EH (cell line): ENCODE measurements at places on chromosomes 7 and 10.

GRCh38 chr10:88317099-88317498, 266.0 kb downstream of the RNLS start:
- no peak for DNase-seq

DNA sequence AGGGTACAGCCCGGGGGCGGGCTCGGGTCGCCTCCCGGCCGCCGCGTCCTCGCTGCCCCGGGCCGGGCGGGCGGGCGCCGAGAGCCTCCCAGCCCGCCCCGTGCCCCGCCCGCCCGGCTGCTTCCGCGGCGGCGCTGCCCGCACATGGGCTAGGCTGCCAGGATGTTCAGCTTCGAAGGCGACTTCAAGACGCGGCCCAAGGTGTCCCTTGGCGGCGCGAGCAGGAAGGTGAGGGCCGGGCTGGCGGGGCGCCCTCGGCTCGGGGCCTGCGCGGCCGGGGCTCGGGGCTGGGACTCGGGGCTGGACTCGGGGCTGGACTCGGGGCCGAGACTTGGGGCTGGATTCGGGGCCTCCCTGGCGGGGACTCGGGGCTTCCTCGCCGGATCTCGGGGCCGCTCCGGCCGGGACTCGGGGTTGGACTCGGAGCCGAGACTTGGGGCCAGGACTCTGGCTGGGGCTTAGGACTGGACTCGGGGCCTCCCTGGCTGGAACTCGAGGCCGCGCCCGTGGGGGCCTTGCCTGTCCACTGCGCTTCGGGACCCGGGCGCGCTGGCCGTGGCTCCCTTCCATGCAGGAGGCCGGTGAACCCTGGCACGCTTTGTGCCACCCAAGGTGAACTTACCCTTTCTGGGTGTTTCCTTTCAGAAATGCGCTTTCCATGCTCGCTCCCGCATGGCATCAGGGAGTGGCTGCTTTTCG, 534 bp downstream of the UBE3C start:
- peak; percentile 64 for DNase-seq

GRCh38 chr10:35821339-35821911, 179.3 kb upstream of the FZD8 start:
- peak; percentile 37 for DNase-seq

GRCh38 chr7:155962191-155962967, 150.1 kb upstream of the SHH start:
- no peak for DNase-seq

GRCh38 chr7:104895522-104896236, 118.3 kb upstream of the KMT2E start:
- DNase-seq = no peak

GRCh38 chr7:84529480-84530205, 335.1 kb upstream of the SEMA3A start:
- DNase-seq = peak; percentile 85

DNA sequence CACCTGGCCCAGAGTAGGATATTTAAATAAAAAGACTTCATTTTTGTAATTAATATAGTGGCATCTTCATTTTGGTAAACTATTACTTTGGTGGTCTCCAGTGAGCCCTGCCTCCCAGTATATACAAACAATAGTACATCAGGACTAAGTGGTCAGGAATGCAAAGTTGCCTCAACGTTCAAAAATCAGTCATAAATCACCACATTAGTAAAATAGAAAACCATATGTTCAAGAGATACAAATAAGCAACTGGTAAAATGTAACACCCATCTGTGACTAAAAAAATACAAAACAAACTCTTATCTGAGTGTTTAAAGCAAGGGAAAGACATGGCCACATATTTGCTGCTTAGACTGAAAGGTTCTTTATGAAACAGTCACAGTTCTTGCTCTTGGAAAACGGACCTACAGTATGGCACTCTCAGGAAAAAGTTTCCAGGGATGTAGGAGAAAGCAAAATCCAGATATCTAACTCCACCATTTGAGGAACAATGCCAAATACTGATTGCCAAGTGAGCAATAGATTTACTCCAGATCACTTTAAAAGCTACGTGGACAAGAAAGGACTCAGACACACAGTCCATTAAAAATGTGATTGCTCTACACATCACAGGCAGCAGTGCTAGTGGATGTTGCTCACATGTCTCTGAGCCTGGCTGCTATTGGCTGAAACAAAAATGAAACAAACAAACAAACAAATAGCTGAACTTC, 15.1 kb upstream of the RHOBTB1 start:
- peak; percentile 76 for DNase-seq

GRCh38 chr7:157483515-157483914, 146.7 kb downstream of the DNAJB6 start:
- no peak for DNase-seq

- peak; percentile 88 for DNase-seq
Observed at GRCh38 chr7:101941481-101942383, 124.3 kb downstream of the CUX1 start.

- peak; percentile 92 for DNase-seq
Observed at GRCh38 chr10:26441491-26442214, 3.5 kb downstream of the APBB1IP start.

DNA sequence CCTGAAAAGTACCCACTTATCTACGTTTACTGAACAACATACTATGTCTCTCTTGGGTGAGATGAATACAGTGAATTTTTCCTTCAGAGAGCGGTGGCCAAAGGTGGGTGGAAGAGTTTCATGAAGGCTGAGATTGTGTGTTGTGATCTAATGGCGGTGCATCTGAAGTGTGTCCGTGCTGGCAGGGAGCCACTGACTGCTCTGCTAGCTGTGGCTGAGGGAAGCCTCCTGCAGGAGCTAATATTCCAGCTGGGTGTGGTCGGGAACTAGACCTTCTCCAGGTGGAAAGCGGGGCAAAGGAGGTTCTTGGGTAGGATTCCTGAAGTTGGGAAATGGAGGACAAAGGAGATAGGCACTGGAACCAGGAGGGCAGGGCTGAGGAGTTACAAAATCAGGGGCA, 69.2 kb upstream of the GRB10 start:
- no peak for DNase-seq

DNA sequence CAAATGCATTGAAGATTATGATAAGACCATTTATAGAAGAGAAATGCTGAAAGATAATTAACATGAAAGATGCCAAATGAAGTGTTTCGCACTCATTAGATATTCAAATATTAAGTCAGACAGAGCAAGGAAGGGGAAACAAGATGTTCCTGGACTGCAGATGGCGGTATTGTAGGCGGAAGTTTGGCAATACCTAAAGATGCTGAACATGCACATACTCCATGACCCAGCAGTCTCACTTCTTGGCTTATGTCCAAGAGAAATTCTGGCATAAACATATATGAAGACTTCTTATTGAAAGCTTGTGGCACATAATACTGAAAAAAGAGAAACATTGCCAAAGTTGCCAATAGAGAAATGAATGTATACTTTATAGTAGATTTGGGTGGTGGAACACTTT, 325.4 kb upstream of the SEMA3C start:
- DNase-seq = peak; percentile 15

- no peak for DNase-seq
Observed at GRCh38 chr7:244974-245373, 45.0 kb upstream of the FOXL3 start.

DNA sequence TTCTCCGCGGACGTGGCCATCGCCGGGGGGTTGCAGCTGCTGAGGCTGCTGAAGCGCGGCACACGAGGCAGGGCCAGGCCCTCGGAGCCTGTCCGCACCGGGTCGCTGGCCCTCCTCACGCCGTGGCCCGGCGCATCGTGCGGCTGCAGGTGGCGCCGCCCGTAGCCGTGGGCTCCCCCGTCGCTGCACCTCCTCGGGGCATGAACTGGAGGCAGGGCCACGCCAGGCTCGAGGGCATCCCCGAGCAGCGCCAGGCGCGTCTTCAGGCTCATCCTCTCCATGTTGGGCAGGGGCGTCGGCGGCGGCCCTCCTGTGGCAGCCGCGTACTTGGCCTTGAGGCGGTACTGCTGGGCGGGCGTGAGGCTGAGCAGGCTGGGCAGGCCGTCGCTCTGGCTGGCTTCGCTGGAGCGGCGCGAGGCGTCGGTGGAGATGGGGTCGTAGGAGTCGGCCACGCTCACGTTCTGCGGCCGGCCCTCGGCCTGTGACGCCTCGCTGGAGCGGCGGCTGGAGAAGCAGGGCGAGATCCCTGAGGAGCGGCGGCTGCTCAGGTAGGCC, 263.1 kb upstream of the INHBA start:
- DNase-seq = no peak

- no peak for DNase-seq
Observed at GRCh38 chr7:109611656-109612055, 1042.0 kb downstream of the DNAJB9 start.

DNA sequence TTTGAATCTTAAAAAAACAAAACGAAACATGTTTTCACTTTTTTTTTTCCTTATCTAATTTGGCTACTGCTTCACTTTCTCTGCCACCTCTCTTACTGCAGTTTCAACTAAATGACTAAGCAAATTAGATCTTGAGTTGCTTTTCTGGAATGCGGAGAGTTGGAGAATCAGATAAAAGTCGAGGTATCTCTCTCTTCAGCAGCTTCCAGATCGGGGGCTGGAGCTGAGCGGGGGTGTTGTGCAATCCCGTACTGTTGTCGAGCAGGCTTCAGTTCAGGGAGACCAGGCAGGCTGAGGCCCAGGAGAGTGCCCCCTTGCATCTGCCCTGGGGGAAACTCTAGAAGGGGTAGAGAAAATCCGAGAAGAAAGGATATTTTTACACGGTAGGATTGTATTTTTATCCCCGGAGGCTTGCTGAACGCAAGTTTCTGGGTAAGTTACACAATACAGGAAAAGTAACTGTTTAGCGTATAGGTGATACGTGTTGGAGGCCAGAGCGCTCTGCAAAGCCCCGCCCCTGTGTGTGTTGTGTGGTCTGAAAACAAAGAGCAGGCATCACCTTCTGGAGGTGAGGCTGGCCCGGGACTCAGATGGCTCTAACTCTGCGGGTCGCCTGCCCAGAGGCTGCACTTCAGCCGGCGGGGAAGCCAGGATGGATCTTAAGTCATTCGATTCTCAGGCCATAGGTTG, 116.6 kb downstream of the KLF6 start:
- DNase-seq = peak; percentile 87

DNA sequence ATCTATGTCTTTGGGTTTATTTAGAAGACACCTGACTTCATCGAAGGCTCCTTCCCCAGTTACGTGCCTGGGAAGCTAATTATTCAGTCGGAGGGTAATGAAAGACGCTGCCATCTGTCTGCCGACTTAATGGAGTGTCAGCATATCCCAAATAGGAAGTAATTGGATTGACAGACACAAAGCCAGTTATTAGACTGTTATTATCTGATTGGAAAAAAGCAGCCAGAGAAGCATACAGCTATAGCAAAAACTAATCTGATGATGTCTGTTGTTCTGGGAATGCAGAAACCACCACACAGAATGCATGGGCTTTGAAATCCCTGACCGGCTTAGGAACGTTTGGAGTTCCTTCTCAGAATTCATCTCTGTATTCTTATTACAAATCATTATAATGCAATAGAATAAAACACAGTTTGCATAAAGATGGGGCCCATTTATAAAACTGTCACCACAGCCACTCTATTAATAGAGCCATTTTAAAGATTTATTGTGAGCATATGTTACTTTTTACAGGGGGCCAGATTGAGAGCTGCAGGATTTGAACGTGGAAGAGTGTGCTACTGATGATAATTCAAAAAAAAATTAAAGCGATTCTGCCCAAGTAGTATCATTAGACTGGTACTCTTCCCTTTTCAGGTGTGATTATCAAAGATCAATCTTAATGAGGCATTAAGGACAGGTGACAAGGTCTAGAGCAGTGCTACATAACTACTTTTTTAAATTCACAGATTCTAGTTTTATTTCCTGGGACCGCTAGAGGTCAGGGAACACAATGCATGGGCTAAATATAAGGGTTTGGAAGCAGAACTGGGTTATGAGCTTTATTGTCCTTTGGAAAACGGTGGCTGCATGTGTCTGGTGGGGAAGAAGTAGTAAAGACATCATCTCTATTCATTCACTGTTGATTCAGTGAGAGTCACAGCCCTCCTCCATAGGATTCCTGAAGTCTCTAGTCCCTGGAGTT, 330.1 kb upstream of the LRGUK start:
- DNase-seq = no peak

GRCh38 chr10:48670978-48671913, 13.4 kb upstream of the WDFY4 start:
- DNase-seq = no peak

GRCh38 chr7:74216361-74216761, 6.6 kb downstream of the LAT2 start:
- DNase-seq = no peak

DNA sequence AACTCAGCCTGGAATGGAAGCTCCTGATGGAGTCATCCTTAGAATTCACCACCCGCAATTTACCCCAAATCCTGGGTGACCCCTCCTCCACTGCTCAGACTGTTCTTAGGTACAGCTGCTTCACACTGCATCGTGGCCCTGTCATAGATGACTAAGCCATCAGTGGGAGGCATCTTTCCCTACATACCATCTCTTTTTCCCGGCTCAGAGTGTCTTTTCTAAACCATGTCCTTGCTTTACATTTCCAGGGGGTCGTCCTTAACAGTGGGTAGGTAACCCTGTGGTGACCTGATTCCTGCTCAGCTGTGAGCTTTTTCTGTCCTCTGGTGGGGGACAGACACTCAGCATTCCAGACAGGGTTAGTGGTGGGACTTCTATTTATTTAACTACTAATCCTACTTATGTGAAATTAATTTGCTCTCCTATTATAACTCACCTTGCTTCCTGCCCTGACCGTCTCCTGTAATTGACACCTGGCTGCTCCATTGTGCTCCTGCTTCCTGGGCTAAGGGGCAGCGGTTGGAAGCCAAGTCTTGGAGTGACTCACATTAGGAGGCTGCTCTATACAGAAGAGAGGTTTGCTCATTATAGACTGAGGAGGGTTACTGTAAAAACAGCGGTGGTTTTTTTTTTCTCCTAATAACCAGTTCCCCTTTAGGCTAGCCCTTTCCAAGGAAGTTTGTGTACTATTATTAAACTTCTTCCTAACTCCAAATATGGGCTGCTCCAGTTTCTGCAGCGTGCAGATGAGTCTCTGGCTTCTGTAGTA, 40.6 kb downstream of the PYROXD2 start:
- DNase-seq = peak; percentile 90

GRCh38 chr7:90726623-90727022, 130.5 kb downstream of the CDK14 start:
- DNase-seq = peak; percentile 27

DNA sequence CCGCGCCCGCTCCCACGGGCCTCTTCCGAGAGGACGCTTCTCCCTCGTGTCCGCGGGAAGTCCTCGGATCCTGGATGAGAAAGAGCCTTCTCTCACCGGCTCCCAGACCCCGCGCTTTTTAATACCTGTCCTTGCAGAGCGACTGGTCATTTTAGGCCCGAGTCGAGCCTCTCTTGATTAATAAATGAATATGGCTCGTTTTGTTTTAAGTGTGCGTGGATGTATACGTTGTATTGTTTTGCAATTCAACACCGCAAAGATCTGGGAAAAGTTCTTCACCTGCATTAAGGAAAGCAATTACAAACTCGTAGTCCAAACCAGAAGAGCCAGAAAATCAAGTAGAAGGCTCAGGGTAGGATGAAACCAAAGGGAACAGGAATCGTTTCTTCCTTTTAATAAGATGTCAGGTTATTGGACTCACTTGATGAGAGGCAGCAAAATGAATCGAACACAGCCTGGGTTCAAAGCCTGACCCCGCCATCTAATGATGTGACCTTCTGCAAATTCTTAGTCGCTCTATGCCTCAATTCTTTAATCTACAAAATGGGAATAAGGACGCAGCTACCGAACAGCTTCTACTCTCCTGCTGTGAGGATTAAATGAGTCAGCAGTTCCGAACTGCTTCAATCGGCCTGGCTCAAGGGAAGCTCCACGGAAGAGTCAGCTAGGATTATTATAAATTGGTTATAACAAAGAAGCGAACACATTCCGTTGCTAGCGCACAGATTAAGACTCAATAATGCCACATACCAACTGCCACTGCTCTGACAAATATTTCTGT, 277.8 kb upstream of the NEBL start:
- no peak for DNase-seq

GRCh38 chr7:41688012-41688625, 14.8 kb downstream of the INHBA start:
- peak; percentile 45 for DNase-seq
